ENCODE measurements at places on chromosomes 16 and 17. TPM values are rescaled to one million over a fixed set of nuclear protein-coding genes. Genes with fewer than 3 reads are reported as not detected.

DNA sequence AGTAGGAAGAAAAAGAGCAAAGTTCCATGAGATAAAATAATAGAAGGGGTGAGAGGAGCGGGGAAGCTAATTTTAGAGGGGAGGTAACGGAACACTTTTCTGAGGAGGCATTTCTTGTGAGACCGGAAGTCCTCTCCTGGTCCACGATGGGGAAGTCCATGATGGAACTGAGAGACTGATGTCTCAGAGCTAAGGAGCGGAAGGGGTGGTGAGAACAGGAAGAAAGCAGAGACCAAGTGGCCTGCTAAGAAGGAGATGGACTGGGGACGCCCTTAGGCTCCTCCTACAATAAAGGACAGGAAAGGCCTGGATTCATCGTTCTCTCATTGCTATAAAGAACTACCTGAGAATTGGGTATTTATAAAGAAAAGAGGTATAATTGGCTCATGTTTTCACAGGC is 59.4 kb downstream of the ADAMTS18 start:
- DNase-seq = no peak
- no peaks in the 10 kb centered on the region for H3K36me3 ChIP-seq
- H3K27ac ChIP-seq = no peak overlapping the region
- no peaks in the 10 kb centered on the region for H3K4me1 ChIP-seq

TPSB2 gene
- not detected for total RNA-seq

RRAD gene
- 12.1 TPM for total RNA-seq

DNA sequence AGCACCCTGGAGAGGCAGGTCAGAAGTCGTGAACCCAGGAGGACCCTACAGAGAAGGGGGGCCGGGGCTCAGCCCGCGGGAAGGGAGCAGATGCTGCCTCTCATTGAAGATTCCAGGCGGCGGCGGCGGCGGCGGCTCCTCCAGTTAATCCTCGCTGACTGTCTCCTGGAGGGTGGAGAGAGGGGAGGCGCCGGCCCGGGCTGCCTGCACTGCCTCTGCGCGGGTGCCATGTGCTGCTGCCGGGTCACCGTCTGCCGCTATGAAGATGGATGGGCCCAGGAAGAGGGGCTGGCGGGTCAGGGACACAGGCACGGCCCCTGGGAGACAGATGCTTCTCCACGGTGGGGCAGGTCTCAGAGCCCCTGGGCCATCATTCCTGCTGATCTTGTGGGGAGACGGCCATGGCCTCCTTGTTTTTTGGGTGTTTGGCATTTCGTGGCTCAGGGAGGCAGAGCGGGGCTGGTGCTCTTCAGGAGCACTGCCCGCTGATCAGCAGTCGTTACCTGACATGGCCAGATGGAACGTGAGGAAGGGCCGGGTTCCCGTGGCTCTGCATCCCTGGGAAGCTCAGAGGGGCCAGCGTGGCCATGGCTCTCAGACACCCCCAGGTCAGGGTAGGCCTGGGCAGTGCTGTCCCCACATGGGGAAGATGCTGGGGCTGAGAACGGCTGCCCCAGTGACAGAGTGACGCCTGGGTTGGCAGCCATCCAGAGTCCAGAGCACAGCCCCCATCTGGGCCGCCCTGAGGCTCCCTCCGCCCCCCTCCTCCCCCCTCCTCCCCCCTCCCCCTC is 36.1 kb downstream of the GINS2 start:
- peak; percentile 34 for DNase-seq
- H3K36me3 ChIP-seq = peaks cover 3% of the 10 kb centered on the region
- H3K27ac ChIP-seq = no peak overlapping the region

TSNAXIP1 gene
- 1.3 TPM for total RNA-seq

MT4 gene
- total RNA-seq = not detected

B9D1 gene
- total RNA-seq = 10.2 TPM

GRCh38 chr16:71315269-71315668 is 26.1 kb upstream of the CMTR2 start:
- no peak overlapping the region for H3K27ac ChIP-seq
- H3K36me3 ChIP-seq = no peaks in the 10 kb centered on the region
- no peaks in the 10 kb centered on the region for H3K4me1 ChIP-seq
- peaks cover 4% of the 10 kb centered on the region for H3K27me3 ChIP-seq

SLC38A8 gene
- total RNA-seq = not detected

- no peaks in the 10 kb centered on the region for H3K36me3 ChIP-seq
- H3K4me3 ChIP-seq = no peak overlapping the region
- no peaks in the 10 kb centered on the region for H3K27me3 ChIP-seq
- H3K27ac ChIP-seq = no peak overlapping the region
- H3K4me1 ChIP-seq = peaks cover 6% of the 10 kb centered on the region
- peak; percentile 12 for DNase-seq
Measured at GRCh38 chr16:914440-914839, 56.3 kb downstream of the LMF1 start.

DNA sequence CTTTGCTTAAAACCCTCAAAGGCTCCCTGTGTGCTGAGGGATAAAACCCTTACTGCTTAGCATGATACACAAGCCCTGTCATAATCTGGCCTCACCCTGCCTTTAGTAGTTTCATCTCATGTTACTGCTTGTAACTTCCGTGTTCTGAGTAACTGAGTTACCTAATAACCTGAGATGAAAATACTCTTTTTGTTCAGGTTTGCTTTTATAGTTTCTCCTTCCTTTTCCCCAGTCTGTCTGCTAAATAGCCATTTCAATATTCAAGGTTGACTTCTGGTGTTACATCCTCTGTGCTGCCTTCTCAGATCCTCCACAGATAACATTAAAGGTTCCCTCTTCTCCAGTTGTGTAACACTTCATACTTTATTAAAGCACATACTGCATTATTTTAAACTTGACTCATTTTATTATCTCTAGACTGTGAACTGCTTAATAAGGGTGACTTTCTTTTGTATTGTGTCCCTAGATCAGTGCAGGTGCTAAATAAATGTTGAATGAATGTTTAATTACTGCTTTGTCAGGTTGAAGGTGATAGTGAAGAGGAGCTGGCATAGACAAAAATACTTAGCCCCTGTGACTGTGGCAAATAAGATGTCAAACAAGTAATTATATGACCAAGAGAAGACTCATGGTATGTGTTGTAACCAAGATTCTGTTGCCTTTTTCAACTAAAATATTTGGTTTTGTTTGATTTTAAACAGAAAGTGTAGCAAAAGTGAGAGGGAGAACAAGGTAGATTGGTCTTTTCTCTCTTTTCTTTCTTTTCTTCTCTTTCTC is 47.8 kb downstream of the NFAT5 start:
- DNase-seq = peak; percentile 29
- H3K36me3 ChIP-seq = no peaks in the 10 kb centered on the region
- no peak overlapping the region for H3K4me3 ChIP-seq

DNA sequence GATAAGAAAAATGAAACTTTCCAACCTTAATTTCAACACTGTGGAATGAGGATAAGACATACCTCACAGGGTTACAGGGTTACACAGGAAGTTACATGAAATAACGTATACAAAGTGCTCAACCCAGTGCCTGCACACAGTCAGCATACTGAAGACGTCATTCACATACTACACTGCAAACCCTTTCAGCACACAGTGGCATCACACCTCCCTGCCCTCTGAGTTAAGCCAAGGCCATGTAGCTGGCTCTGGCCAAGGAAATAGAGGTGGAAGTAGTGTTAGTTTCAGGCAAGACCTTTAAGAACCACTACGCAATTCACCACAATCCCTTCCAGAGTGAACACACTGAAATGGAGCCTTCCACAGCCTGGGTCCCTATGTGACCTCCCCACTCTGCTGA is 46.6 kb upstream of the GSG1L start:
- H3K27me3 ChIP-seq = no peaks in the 10 kb centered on the region
- no peaks in the 10 kb centered on the region for H3K4me1 ChIP-seq
- no peak overlapping the region for H3K27ac ChIP-seq
- H3K4me3 ChIP-seq = no peak overlapping the region

NAGS gene
- total RNA-seq = 0.91 TPM

GRCh38 chr17:28861393-28862203 is 6.8 kb downstream of the ERAL1 start:
- H3K27me3 ChIP-seq = no peaks in the 10 kb centered on the region
- H3K4me1 ChIP-seq = no peaks in the 10 kb centered on the region
- DNase-seq = no peak
- H3K4me3 ChIP-seq = no peak overlapping the region

DNA sequence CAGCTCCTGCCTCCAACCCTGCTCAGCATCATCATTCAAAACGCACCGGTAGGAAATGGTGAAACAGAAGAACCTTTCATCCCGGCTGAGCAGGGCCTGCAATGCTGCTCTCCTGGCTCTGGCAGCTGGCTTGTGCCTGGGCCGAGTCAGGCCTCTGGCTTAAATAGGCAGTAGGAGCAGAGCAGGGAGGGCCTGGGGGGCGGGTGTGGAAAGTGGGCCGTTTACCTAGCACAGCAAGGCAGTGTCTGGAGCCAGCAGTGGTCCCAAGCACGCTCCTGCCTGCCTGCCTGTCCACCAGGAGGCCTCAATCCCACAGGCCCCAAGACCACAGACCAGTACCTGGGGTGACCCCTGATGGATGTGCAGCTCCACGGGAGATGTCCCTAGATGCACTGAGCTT is 59.3 kb downstream of the SMPD3 start:
- H3K27ac ChIP-seq = no peak overlapping the region
- no peaks in the 10 kb centered on the region for H3K4me1 ChIP-seq
- H3K27me3 ChIP-seq = peaks cover 4% of the 10 kb centered on the region
- no peaks in the 10 kb centered on the region for H3K36me3 ChIP-seq

DNA sequence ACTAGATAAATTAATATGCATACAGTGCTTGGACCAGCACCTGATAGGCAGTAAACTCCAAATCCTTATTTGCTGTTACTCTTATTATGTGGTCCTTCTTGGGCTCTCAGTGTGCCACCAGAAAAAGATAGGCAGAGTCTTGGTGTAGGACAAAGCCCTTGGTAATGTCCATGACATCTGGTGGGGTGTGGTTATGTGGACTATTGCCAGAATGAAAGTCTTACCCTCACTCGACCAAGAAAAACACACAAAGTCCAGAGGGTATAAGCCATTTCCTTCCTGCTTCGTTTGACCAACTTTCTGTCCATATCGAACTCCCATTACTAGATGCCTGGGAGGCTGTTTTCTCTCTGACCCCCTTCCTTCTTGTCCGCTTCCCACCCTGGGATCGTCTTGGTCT is 140.9 kb downstream of the UTP18 start:
- H3K4me1 ChIP-seq = peaks cover 4% of the 10 kb centered on the region
- H3K4me3 ChIP-seq = no peak overlapping the region
- no peak for DNase-seq
- no peaks in the 10 kb centered on the region for H3K36me3 ChIP-seq
- H3K27me3 ChIP-seq = no peaks in the 10 kb centered on the region
- H3K27ac ChIP-seq = no peak overlapping the region

ZSCAN10 gene
- 0.22 TPM for total RNA-seq

- no peak overlapping the region for H3K4me3 ChIP-seq
- peaks cover 32% of the 10 kb centered on the region for H3K27me3 ChIP-seq
- DNase-seq = no peak
Measured at GRCh38 chr17:1216217-1217088, 36.7 kb upstream of the ABR start.

DNA sequence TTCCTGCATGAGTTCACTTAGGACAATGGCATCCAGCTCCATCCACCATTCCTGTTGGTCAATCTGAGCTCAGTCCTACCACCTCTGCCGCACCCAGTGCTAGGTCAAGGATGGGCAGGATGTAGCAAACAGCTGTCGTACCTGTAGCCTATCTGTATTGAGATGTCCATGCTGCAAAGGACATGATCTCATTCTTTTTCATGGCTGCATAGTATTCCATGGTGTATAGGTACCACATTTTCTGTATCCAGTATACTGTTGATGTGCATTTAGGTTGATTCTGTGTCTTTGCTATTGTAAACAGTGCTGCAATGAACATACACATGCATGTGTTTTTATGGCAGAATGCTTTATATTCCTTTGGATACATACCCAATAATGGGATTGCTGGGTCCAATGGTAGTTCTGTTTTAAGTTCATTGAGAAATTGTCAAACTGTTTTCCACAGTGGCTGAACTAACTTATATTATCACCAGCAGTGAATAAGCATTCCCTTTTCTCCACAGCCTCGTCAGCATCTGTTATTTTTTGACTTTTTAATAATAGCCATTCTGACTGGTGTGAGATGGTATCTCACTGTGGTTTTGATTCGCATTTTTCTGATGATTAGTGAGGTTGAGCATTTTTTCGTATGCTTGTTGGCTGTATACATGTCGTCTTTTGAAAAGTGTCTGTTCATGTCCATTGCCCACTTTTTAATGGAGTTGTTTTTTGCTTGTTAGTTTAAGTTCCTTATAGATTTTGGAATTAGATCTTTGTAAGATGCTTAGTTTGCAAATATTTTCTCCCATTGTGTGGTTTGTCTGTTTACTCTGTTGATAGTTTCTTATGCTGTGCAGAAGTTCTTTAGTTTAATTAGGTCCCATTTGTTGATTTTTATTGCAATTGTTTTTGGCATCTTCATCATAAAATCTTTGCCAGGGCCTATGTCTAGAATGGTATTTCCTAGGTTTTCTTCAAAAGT is 7.2 kb upstream of the MRTFB start:
- no peaks in the 10 kb centered on the region for H3K36me3 ChIP-seq
- no peak overlapping the region for H3K27ac ChIP-seq
- H3K4me1 ChIP-seq = no peaks in the 10 kb centered on the region
- DNase-seq = peak; percentile 49
- H3K4me3 ChIP-seq = no peak overlapping the region

CACNB1 gene
- 16.9 TPM for total RNA-seq

GRCh38 chr17:78781104-78781892 is 775 bp downstream of the CYTH1 start:
- H3K36me3 ChIP-seq = no peaks in the 10 kb centered on the region
- H3K4me1 ChIP-seq = no peaks in the 10 kb centered on the region
- DNase-seq = no peak
- peak overlapping the region; percentile 71 for H3K4me3 ChIP-seq
- peak overlapping the region; percentile 33 for H3K27ac ChIP-seq

- no peak overlapping the region for H3K4me3 ChIP-seq
- peaks cover 20% of the 10 kb centered on the region for H3K4me1 ChIP-seq
- H3K36me3 ChIP-seq = no peaks in the 10 kb centered on the region
- H3K27me3 ChIP-seq = no peaks in the 10 kb centered on the region
- H3K27ac ChIP-seq = no peak overlapping the region
- no peak for DNase-seq
Measured at GRCh38 chr16:15897121-15897780, 8.8 kb upstream of the CEP20 start.

GRCh38 chr16:569445-570254 is at the start of gene PIGQ:
Gene PIGQ (plus strand): TSS chr16:569968. CDS start chr16:574075, 4,107 bp downstream.
- peak within 1 kb of the TSS; percentile 53 for H3K27ac ChIP-seq
- peaks cover 19% of the 10 kb centered on the region for H3K4me1 ChIP-seq
- peak; percentile 47 for DNase-seq
- no peaks in the 10 kb centered on the region for H3K27me3 ChIP-seq
- peak within 1 kb of the TSS; percentile 93 for H3K4me3 ChIP-seq

CCL7 gene
- not detected for total RNA-seq

SOX15 gene
- total RNA-seq = 4.0 TPM

GRCh38 chr17:76727745-76728456 is 1.3 kb downstream of the METTL23 start:
- peak overlapping the region; percentile 94 for H3K27ac ChIP-seq
- H3K4me1 ChIP-seq = peaks cover 21% of the 10 kb centered on the region
- no peak for DNase-seq
- H3K4me3 ChIP-seq = peak overlapping the region; percentile 82
- peaks cover 31% of the 10 kb centered on the region for H3K36me3 ChIP-seq
- H3K27me3 ChIP-seq = no peaks in the 10 kb centered on the region

MAP1LC3B gene
- 221 TPM for total RNA-seq

- no peak for DNase-seq
- no peaks in the 10 kb centered on the region for H3K4me1 ChIP-seq
- no peak overlapping the region for H3K27ac ChIP-seq
Measured at GRCh38 chr16:25570131-25570530, 121.6 kb upstream of the HS3ST4 start.

Measured in astrocyte (in vitro differentiated cells and primary cell).